ENCODE measurements at places on chromosomes 7 and 10.

DNA sequence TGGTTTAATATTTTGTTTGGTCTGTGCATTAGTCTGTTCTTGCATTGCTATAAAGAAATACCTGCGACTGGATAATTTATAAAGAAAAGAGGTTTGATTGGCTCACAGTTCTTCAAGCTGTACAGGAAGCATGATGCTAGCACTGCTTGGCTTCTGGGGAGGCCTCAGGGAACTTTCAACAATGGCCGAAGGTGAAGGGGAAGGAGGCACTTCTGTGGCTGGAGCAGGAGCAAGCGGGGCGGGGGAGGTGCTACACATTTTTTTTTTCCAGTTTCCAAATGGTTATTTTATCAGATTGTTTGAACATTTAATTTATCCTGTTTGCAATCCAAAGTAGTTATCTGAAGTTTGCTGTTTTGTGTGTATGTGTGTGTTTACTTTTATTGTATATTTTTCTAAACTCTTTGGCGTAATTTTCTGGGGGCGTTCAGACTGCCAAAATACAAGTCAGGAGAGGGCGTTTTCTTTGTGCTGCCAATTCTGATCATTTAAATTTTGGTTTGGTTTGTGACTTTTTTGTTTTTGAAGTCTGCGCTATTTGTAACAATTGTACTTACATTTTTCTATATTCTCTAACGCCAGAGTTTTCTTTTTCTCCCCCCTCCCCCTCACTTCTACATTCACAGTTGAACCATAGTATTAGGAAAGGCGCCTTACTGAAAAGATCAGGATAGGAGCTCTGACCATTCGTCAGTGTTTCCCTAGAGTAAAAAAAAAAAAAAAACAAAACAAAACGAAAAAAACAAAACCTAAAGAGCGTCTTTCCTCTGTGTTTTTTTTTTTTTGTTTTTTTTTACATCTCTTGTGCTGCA lies 58.5 kb downstream of the ZNF783 start:
- DNase-seq = no peak

DNA sequence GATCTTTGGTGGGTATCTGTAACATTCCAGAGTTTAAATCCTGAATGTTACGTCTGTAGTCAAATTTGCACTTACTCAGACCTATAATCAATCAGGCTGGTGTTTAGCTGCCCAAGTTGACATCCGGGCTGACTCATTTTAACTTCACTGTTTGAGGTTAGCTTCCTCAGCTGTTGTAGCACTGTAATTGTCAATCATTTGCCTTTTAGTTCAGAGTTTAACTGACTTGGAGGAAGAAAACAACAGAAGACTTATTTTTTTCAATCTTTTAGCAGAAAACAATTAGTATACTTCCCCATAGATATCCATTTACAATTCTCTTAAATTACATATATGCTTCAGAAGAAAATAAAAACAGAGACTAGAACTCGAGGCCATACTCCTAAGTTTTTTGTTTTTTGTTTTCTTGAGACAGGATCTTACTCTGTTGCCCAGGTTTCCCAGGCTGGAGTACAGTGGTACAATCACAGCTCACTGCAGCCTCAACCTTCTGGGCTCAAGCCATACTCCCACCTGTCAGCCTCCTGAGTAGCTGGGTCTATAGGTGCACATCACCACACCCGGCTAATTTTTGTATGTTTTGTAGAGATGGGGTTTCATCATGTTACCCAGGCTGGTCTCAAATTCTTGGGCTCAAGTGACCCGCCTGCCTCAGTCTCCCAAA lies 38.5 kb upstream of the LRRC17 start:
- DNase-seq = no peak

GRCh38 chr10:100723180-100723579 lies 22.2 kb upstream of the PAX2 start:
- DNase-seq = no peak

- DNase-seq = no peak
Measured at GRCh38 chr10:6513476-6513875, 66.6 kb downstream of the PRKCQ start.

DNA sequence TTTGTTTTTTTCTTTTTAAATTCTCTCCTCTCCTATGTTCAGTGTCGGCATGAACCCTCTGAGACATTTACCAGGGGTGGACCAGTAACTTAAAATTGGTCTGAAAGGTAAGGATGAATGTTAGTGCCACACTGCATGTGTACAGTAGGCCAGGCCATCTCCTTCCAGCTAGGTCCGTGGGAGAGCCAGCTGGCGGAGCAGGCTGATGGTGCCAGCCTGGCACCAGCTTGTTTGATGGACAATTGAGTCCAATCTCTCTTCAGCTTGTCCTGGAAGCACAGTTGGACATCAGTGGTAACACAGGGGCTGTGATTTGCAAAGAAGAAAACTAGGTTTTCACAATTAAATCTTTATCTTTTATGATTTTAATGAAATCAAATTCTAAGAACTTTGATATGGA lies 136.5 kb downstream of the CNNM2 start:
- DNase-seq = no peak

GRCh38 chr7:149704507-149704906 lies 68.9 kb downstream of the ZNF467 start:
- DNase-seq = no peak

DNA sequence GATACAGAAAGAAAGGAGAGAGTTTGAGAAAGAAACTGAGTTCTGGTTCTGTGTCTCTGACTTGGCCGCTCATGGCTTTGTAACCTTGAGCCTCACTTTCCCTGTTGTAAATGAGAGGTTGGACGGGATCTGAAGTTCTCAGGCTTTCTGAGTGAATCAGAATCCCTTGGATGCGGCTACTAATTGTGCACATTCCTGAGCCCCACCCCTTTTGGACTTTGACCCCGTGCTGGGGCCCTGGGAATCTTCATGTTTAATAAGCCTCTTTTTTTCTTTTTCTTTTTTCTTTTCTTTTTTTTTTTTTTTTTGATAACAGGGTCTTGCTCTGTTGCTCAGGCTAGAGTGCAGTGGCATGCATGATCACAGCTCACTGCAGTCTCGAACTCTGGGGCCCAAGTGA lies 26.9 kb downstream of the SLC25A28 start:
- no peak for DNase-seq

DNA sequence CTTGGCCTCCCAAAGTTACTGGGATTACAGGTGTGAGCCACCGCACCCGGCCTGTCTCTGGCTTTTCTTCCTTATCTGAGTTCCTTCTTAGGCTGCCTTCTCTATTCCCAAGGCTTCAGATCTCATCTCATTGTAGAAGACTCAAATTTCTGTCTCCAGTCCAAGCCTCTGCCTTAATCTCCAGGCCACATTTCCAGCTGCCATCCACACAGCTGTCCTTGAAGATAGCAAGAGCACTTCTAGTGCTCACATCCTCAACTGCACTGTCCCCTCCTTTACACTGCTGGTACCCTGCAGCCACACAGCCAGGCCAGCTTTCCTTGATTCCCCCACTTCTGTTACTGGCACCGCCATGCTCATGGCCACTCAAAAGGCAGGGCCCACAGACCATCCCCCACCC lies 35.6 kb downstream of the POLL start:
- DNase-seq = no peak

DNA sequence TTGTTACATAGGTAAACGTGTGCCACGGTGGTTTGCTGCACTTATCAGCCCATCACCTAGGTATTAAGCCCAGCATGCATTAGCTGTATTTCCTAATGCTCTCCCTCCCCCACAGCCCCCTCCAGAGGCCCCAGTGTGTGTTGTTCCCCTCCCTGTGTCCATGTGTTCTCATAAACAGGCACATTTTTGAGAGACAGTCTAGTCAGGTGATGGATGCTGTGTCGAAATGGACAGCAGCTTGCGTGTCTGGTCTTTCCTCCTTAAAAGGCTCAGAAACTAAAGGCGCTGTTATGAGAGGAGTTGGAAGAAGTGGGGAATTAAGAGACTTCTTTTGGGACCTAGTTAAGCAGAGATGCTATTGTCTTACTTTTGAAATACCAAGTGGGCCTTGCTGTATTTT lies 296.0 kb downstream of the BBS9 start:
- DNase-seq = no peak

DNA sequence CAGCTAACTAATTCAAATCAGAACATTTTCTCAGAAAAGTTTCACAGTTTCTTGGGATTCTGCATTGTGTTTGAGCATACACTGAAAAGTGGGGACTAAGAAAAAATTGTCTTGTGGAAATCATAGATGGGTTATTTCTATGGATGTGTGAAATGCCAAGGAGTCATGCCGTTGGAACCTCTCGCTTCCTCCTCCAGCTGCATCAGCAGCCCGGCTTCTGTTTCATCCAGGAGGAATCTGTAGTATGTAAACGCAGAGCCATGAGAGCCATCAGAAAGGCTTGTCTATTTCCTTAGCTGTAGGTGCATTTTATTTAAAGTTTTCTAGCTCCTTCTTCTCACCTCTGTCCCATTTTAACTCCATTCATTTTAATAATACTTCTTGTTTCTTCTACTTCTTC lies 1144.1 kb downstream of the GATA3 start:
- DNase-seq = no peak

DNA sequence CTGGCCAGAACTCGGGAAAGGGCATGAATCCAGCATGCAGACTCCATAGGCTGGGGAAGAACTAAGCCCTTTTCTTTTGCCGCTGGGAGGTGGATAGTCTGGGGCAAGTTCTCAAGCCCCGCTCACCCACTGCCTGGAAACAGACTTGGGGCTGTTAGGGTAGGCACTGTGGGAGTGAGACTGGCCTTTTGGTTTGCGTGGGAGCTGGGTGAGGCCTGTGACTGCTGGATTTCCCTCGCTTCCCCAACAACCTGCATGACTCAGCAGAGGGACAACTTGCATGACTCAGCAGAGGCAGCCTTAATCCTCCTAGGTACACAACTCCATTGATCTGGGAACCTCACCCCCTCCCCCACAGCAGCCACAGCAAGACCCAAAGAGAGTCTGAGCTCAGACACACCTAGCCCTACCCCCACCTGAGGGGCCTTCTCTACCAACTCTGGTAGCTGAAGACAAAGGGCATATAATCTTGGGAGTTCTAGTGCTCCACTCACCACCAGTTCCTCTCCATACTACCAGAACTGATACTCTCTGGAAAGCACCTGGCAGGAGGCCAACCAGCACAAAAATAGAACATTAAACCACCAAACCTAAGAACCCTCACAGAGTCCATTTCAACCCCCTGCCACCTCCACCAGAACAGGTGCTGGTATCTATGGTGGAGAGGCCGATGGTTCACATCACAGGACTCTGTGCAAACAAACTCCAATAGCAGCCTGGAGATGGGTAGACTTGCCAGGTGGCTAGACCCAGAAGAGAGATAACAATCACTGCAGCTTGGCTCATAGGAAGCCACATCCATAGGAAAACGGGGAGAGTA lies 81.4 kb upstream of the LAMB4 start:
- DNase-seq = no peak

GRCh38 chr7:105655500-105656380 lies 74.4 kb upstream of the EFCAB10 start:
- no peak for DNase-seq

- DNase-seq = peak; percentile 37
Measured at GRCh38 chr7:55571511-55572377, 558 bp downstream of the VOPP1 start.

- no peak for DNase-seq
Measured at GRCh38 chr10:1324903-1325302, 268.7 kb downstream of the WDR37 start.

DNA sequence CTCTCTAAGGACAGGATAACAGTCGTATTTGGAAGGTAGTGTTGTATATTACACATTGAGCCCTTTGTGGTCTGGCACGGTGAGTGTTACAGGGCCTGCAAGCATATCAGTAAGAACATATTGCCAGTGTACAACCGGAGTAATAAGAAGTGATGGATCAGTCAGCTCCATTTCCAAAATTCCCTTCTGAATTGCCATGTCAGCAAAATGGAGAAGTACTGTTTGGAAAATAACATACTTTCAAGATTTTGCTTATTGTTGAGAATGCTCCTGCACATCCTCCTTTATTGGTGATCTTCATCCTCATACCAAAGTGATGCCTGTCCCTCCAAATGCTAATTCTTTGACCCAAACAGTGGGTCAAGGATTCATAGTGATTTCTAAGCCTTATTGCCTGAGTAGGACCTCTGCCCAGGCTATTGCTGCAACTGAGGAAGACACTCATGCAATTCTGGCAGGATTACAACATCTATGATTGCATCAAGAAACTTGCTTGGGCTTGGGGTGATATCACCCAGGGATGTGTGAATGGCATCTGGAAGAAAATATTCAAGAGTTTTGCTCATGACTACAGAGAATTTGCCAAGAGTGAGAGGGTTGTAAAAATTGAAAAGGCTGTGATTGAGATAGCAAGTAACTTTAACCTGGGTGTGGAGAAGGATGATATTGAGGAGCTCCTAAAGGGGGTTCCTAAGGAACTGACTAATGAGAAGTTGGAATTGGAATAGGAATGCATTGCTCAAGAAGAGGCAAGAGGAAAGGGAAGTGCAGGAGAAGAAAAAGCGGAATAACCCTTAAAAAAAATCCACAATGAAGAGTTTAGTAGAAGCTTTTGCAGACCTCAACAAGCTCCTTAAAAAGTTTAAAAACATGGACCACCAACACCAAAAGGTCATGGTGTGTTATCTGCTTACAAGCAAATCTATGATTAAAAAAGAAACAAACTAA lies 452.2 kb upstream of the SORCS1 start:
- no peak for DNase-seq

All from activated gamma-delta T cell treated with anti-CD3 and anti-CD28 coated beads, Interleukin-2, amount 50 U/mL, for 16 hours (primary cell).